ENCODE measurements at places on chromosomes 2 and 18.

GRCh38 chr2:6011921-6012320 lies 319.7 kb downstream of the SOX11 start:
- H3K36me3 ChIP-seq, result no peaks in the 10 kb centered on the region
- H3K27me3 ChIP-seq, result no peaks in the 10 kb centered on the region
- DNase-seq, result no peak
- no peak overlapping the region for H3K27ac ChIP-seq

DNA sequence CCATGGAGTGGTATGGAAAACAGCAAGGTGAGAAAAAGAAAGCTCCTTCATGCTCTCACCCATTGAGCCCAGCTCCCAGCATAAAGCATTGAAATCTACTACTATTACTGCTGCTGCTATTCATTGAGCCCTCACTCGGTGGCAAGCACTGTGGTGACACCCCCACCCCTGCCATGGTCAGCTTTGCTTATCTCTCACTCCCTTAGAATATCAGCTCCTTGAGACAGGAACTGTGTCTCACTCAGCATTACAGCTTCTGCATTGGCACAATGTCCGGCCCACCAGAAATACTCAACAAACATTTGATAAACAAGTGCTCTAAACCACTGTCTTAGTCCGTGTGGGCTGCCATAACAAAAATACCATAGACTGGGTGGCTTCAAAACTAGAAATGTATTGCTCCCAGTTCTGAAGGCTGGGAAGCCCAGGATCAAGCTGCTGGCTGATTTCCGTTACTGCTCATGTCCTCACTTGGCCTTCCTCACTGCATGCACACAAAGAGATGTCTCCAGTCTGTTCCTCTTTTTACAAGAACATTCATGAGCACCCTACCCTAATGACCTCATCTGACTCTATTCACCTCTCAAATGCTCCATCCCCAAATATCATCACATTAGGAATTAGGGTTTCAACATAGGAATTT lies 116.3 kb downstream of the ZBTB7C start:
- H3K4me3 ChIP-seq, result no peak overlapping the region
- no peak for DNase-seq
- H3K27me3 ChIP-seq, result no peaks in the 10 kb centered on the region
- no peaks in the 10 kb centered on the region for H3K36me3 ChIP-seq
- no peaks in the 10 kb centered on the region for H3K4me1 ChIP-seq

GRCh38 chr18:59988098-59988706 lies 88.4 kb downstream of the PMAIP1 start:
- no peaks in the 10 kb centered on the region for H3K27me3 ChIP-seq
- no peak overlapping the region for H3K4me3 ChIP-seq
- H3K36me3 ChIP-seq, result no peaks in the 10 kb centered on the region
- no peak overlapping the region for H3K27ac ChIP-seq
- no peaks in the 10 kb centered on the region for H3K4me1 ChIP-seq

DNA sequence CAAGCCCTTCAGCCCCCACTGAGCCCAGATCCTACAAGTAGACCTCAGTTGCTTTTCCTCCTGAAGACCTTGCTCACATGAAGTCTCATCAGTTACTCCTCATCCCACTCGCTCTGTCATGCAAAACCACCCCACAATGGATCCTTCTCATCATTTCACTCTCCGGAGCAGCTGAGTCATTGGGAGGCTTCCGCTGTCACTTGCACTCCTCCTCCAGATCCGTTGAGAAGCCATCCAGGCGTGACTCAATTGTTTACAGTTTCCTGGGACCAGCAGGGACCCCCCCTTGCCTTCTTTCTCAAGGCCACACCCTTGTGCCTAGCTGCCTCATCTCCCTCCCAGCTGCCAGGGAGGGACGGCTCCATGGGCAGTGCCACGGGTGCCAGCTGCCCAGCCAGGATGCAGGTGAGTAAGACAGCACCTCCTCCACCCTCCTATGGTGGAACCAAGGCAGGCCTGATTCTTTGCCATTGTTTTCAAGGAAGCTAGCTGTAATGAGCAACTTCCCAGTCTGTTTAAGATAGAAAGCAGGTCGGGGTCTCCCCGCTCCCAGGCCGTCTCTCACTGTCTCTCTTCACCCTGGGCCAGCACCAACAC lies 16.3 kb downstream of the GPR55 start:
- no peak overlapping the region for H3K27ac ChIP-seq
- DNase-seq, result no peak
- no peak overlapping the region for H3K4me3 ChIP-seq
- H3K27me3 ChIP-seq, result no peaks in the 10 kb centered on the region
- peaks cover 8% of the 10 kb centered on the region for H3K4me1 ChIP-seq

All from GM12878 (cell line).